EL (cell line): ENCODE measurements at places on chromosomes 7 and 10.
A peak's percentile ranks its signal among the peaks of the same experiment; 100 is the strongest.

GRCh38 chr7:1922071-1922869, 252.2 kb downstream of the ELFN1 start:
- DNase-seq = no peak

- no peak for DNase-seq
Measured at GRCh38 chr7:142787034-142787768, 16.4 kb downstream of the PRSS2 start.

DNA sequence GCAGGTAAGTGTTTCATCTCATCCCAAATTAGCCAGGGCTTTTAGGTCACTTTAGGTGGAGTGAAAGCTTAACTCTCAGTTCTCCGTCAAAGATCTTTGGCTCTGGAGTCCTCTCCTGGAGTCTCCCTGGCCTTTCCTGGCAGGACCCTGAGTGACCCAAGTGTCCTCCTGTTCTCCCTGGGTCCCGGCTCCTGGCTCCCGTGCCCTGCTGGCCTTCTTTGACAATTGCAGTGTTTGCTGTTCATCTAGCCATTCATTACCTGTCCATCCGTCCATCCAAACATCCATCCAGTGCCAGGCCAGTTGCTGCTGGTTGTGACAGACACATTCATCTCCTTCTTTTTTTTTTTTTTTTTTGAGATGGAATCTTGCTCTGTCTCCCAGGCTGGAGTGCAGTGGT, 6.2 kb upstream of the TPST1 start:
- no peak for DNase-seq

DNA sequence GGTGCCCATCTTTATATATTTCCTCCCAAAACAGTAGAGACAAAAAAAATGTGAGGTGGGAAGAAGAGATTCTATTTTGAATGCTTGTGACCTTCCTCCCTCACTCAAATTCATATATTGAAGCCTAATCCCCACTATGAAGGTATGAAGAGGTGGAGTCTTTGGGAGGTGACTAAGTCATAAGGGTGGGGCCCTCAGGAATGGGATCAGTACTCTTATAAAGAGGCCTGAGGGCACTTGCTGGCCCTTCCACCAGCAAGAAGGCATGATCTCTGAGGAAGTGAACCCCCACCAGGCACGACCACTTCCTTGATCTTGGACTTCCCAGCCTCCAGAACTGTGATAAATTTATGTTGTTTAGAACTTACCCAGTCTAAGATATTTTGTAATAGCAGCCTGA, 517.2 kb upstream of the CNTNAP2 start:
- DNase-seq = no peak

DNA sequence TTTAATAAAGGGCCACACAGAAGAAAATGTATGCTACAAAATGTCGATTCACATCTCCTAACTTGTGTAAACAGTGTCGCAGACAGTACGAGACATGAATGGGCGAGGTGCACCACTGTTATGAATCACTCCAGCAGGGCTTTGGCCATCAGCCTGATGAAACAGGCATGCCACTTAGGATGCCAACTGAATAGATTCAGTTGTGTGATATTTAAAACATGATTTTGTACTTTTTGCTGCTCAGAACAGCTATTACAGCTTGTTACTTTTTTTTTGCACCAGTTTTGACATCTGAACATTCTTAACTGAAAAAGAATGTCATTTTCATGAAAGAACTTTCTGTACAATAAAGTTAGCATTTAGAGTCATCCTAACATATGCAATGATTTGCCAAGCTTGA, 138.1 kb downstream of the VTI1A start:
- DNase-seq = peak; percentile 45

DNA sequence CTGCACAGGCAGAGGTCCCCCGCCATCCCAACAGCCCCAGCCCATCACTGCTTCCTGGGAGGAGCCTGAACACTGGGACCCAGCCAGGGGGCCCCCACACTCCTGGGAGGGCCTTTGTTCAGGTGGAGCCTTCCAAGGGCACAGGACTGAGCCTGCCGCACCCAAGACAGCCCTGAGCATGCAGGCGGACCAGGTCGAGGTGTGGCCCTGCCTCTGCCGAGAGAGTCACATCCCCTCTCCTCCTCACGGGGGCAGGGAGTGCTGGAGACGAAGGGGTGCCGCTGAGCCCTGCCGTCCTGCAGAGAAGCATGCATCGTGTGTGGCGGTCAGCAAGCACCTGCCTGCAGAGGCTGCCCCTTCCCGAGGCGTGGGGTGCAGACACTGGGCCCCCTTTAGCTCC, 7.3 kb upstream of the MAFK start:
- no peak for DNase-seq

- DNase-seq = no peak
Measured at GRCh38 chr7:8699875-8700624, 266.6 kb downstream of the NXPH1 start.

GRCh38 chr10:4453950-4454349, 372.1 kb upstream of the AKR1E2 start:
- no peak for DNase-seq

- DNase-seq = peak; percentile 80
Measured at GRCh38 chr7:121076350-121077164, 88.0 kb downstream of the CPED1 start.

GRCh38 chr10:97943294-97943693, 87.1 kb downstream of the CRTAC1 start:
- DNase-seq = no peak

- DNase-seq = no peak
Measured at GRCh38 chr7:48388911-48389310, 217.7 kb downstream of the ABCA13 start.

DNA sequence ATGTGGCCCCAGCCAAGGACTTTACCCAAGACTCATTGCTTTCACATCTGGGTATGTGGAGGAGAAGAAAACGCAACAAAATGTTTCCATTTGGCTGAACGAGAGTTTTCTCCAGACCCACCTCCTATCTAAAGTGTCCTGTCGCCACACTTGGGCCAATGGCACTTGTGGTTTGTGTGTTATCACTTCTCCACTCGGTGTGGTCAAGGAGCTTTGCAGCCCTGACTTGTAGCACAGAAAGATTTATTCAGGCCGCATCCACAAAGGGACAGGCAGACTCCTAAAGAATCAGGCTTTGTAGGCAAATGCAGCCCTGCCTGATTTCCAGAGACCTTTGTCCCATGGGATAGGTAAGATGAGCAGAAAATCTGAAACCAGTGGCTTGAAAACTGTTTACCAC, 12.8 kb upstream of the LRRC4 start:
- DNase-seq = no peak

DNA sequence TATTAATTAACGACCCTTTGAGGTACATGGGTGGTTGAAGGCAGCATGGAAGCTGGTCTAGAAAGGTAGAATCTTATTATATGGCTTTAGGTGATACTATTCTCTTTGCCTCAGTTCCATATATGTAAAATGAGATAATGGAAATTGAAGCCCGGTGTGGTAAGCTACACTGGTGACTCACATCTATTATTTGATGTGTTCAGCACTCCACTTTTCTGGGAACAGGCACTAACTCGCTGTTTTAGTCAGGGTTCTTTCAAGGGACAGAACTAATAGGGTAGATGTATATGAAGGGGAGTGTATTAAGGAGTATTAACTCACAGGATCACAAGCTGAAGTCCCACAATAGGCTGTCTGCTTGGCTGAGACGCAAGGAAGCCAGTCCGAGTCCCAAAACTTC, 4.4 kb upstream of the TRUB1 start:
- DNase-seq = no peak

GRCh38 chr7:613442-614140, 93.9 kb upstream of the PDGFA start:
- DNase-seq = no peak

DNA sequence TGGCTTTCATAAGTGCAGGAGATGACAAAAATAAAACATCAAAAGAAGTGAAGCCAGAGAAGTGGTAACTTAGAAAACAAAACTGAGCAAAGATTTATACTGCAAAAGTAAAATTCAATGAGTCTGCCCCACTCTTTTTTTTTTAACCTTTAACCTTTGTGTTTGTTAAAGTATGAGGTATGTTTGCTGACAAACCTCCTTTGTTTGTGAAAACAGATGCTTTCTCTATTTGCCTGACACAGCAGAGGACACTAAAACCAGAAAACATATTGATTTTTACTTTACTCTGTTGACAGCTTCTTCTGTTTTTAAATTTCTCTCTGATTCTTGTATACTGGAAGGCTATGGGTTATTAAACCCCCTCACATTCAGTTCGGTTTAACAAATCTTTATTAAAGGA, 57.6 kb downstream of the SGMS1 start:
- DNase-seq = no peak

DNA sequence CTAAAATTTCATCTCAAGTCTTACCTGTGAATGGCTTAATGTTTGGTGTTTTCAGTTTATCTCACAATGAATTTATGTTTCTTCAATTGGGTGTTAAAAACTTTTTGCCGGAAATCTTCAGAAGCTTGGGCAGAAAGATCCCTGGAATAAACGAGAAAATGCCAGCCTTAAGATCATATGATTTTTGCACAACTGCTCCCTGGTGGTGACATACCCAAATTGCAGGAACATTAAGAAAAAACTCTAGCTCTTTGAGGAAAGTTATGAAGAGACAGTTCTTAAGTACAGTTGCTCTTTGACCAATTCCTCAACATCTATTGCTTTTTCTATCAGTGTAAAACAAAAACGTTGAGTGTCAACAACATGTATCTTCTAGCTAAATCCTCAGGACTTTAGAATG, 48.2 kb upstream of the CREB5 start:
- DNase-seq = no peak

- DNase-seq = no peak
Measured at GRCh38 chr10:125134916-125135770, 25.2 kb downstream of the CTBP2 start.

DNA sequence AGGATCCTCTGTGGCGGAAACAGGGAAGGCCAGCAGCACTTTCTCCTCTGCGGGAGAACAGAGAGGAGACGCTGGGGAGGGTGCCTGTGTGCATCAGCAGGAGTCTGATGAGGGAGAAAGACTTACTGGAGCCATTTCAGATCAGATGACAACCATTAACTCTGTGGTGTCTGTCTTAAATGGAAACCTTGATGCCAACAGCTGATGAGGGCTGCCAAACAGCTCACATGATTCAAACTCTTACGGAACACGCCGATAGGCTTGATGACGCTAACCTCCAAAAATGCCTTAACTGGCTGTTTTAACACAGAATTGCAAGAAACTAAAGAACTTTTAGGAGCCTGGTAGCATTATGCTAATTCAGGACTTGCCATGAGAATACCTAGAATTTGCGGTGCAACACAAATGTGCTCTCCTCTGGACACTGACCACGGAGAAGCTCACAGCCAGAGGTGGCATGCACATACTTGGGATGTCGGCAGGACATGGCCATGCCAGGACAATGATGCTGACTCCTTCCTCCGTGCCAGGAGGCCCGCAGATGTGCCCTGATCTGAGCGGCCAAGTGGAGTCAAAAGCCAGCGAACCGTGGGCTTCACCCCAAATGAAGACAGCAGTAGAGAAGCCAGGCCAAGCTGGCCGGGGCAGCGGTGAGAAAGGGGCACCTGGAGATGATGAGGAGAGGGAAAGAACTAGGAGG, 154.9 kb downstream of the ZMYND11 start:
- no peak for DNase-seq

- no peak for DNase-seq
Measured at GRCh38 chr7:107210400-107210799, 41.6 kb downstream of the HBP1 start.
